WERI-Rb-1 (cell line): ENCODE measurements at places on chromosomes 3 and 15.

- peak; percentile 64 for DNase-seq
These were observed 32.8 kb downstream of the ZNF589 start for GRCh38 chr3:48273594-48274211.

- DNase-seq = no peak
These were observed 64.0 kb downstream of the ST6GAL1 start for GRCh38 chr3:186994000-186994955.

DNA sequence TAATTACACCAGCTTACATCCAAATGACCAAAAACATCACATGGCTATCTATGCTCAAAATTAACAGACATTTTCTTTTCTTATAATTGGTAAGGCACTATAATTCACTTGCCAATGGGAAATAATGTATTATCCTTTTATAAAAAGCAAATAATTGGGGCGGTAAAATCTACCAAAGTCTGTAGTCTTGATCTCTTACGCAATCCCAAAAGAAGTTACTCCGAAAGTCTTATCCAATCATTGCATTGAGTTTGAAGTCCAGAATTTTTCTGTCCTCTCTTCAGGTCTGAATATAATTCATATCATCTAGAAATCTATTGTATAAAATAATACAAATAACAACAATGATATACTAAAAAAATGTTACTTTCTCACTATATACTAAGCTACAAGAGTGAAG lies 273.3 kb upstream of the CADM2 start:
- DNase-seq = no peak

GRCh38 chr15:75307778-75308390 lies 25.2 kb downstream of the GOLGA6D start:
- DNase-seq = peak; percentile 87

DNA sequence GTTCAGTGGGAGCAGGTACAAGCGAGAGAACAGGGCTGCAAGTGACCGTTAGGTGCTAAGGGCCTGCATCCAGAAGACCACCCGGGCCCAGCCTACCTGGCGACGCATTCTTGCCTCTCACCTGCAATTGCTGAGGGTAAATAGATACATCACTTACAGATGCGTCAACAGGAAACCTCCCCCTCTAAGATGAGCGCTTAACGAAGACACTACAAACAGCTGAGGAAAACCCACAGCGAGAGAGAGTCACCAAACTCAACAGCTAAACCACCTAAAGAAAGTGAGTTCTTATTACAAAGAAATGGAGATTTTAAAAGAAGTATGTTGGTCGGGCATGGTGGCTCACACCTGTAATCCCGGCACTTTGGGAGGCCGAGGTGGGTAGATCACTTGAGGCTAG lies 157.9 kb downstream of the CHSY1 start:
- DNase-seq = no peak

DNA sequence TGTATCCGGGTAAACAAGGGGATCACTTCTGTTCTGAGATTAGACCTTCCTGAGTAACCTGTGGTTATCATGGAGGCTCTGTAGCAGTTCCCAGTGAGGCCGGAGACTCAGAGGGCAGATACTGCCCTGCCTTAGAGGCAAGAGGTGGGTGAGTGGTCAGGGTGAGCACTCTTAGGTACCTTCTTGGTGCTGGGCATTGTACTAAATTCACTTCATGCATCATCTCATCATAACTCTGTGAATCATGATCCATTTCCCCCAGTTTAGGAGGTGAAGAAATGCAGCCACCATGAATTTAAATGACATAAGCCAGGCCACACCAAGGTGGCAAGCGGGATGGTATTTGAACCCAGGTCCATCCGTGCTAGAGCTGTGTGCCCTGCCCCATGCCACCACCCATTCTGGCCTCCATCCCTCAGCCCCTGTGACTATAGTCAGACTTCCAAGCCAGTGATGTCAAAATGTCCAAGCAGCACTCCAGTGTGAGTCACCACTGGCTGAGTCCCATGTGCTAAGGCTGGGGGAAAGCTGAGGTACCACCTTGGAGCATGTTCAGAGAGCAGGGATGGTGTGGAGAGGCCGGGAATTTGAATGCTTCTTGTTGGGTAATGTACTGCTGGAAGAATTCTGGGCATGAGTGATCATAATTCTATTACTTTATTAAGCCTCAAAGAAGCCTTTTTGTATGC lies 88.8 kb downstream of the EPHB1 start:
- no peak for DNase-seq

DNA sequence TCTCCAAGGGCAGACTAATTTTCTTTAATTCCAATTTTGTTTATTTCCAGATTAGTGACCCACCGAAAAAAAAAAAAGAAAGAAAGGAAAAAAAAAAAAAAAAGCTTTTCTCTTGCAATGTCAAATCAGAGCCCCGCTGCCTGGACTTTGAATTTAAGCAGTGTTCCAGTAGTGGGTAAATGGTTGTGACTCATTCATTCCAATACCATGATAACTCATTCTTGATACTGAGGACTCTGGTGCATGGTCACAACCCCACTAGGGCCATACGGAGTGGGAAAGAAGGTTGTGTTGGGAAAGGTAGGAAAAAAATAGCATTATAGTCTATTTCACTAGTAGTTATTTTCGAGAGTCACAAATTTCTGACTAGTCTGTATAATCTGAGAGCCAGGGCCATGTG lies 59.1 kb upstream of the COL8A1 start:
- DNase-seq = no peak

DNA sequence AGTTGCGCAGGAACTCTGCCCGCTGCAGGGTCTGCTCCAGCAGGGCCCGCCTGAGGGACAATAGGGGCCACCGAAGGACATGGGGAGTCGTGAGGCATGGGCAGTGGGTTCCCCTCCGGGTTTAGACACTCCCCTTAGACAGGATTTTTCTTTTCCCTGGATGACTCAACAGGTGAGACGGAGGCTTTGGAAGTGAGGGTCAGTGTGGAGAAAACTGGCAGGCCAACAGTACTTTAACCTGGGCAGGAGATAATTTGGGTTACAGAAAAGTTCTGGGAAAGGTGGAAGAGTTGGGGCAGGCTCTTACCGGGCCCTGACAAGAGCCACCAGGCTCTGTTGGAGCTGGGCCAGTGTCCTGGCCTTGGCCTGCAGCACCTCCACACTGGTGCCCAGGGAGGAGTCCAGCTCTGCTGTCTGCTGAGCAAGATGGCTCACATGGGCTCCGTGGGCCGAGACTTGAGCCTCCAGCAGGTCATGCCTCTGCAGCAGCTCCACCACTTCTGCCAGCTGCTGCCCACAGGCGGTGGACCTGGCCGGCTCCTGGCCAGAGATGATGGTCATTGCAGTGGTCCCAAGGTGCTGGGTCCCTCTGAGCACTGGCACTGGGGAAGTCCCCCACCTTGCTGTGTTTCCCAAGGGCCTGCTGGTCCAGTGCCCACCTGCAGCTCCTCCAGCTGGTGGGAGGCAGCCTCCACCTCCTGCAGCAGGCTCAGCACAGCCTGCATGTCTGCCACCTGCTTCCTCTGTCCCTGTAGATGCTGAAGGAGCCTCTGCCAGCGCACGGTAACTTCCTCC lies 11.0 kb downstream of the SPTBN5 start:
- DNase-seq = no peak

GRCh38 chr15:28983432-28984311 lies 97.9 kb downstream of the APBA2 start:
- no peak for DNase-seq

DNA sequence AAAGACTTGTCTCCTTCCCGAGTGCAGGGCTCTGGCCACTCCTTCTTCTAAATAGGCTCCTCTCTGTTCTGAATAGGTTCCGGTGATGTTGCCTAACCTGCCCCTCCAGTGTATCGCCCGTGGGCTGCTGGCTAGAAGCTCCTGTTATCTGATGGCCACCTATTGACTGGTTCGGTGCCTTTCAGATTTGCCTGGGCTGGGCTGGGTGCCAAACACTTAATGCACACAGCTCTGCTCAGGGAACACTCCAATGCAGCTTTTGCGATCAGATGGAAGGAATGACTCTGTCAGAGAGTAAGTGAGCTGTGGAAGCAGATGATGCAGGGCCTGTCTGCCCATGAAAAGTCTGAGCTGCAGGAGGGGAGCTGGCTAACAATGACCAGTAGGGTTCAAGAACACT lies 112.9 kb downstream of the CORO2B start:
- no peak for DNase-seq

- no peak for DNase-seq
These were observed 62.1 kb upstream of the XCR1 start for GRCh38 chr3:46089237-46090011.

GRCh38 chr15:90790057-90790456 lies 72.9 kb downstream of the BLM start:
- DNase-seq = no peak

- DNase-seq = no peak
These were observed 499.9 kb downstream of the MCTP2 start for GRCh38 chr15:94731286-94731685.

DNA sequence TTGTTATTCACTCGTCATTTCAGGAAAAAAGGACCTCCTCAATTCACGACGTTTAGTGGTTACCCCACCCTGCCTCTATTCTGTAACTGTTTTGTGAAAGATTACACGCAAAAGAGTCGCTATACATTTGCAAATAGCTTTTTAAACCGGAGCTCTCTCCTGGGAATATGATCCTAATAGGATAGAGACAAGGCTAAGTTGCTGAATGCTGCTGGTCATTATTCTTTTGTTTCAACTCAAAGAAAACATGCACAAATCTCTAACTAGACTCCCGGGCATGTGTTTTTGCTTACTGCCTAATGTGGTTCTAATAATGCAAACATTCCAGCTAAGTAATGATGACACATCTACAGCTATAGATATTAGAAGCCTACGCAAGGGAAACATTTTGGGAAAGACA lies 214.6 kb upstream of the MDFIC2 start:
- DNase-seq = no peak

- no peak for DNase-seq
These were observed at the start of gene PPM1M for GRCh38 chr3:52245322-52246263. TSS of gene PPM1M (plus strand) at chr3:52245759. CDS start at chr3:52245825, 66 bp downstream.

DNA sequence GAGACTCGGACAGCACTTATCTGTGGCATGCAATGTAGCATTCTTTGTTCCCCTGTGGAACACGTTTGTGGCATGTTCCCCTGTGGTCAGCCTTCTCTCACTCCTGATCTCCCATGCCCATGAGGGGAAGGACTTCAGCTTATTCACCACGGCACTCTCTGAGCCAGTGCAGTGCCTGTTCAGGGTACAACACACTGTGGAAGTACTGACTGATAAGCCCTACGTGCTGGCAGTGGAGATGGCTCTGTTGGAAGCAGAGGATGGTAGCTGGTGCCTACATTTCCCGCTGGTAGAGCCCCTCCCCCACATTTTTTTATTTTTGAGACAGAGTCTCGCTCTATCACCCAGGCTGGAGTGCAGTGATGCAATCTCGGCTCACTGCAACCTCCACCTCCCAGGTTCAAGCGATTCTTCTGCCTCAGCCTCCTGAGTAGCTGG lies 43.5 kb upstream of the ETV5 start:
- DNase-seq = no peak

GRCh38 chr3:162718697-162719096 lies 1222.1 kb downstream of the OTOL1 start:
- no peak for DNase-seq

GRCh38 chr15:31396881-31397560 lies 70.4 kb downstream of the KLF13 start:
- no peak for DNase-seq

GRCh38 chr15:78654272-78654671 lies 13.3 kb upstream of the CHRNB4 start:
- peak; percentile 50 for DNase-seq

GRCh38 chr15:100721758-100722550 lies 119.6 kb downstream of the ASB7 start:
- no peak for DNase-seq

DNA sequence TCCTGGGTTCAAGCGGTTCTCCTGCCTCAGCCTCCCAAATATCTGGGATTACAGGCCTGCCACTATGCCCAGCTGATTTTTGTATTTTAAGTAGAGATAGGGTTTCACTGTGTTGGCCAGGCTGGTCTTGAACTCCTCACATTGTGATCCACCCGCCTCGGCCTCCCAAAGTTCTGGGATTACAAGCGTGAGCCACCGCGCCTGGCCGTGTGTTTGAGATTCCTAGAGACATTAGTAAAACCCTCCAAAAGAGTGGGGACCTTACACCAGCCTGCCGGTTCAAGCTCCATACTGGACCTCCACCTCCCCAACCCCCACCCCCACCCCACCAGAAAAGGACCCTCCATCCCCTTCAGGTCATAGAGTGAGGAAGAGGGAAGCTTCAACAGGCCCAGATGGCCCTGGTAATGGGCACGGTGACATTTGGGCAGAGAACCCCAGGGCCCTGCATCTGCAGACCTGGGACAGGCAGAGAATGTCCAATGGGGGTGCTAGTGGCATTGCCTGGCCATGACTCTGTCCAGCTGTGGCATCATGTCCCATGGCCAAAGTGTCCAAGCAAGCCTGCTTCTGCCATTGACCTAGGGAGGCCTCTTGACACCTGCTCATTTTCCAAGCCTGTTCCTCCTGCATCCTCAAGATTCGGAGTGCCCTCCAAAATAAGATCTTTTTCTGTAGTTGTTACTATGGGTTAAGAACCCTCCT lies 108.9 kb upstream of the KLF13 start:
- no peak for DNase-seq

DNA sequence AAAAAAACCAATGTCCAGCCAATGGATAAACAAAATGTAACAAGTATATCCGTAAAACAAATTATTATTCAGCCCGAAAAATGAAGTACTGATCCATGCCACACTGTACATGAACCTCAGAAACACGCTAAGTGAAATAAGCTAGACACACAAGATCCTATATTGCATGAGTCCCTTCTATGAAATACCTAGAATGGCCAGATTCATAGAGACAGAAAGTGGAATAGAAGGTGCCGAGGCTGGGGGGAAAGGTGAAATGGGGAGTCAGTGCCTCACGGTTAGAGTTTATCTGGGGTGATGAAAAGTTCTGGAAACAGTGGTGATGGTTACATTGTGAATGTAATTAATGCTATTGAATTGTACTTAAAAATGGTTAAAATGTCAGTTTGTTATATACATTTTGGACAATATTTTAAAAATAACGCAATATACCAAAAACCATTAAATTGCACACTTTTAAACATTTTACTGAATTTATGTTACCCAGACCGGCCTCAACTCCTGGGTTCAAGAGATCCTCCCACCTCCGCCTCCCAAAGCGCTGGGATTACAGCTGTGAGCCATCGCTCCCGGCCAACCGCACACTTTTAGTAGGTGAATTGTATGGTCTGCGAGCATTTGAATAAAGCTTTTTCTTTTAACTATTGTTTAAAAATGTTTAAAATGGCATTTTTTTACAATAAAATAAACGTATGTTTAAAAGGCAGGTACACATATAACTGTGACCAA lies 2.1 kb downstream of the RNF168 start:
- DNase-seq = no peak

DNA sequence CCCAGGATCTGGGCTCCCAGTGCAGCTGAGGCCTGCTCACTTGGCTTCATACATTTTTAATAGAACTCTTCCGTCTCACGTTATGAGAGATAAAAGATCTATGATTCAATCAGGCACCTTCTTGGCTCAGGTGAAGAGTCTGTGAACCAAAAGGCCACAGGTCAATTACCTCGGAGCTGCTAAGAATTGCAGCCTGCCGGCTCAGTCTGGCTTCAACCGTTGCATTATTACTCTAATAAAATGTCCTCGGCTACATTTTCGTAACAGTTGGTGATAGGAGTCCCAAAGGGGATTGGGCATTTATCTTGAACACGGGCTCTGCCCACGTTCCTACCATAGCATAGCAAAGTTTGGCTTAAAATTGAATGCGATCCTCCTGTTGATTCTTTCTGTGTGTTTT lies 176.3 kb downstream of the SLCO3A1 start:
- DNase-seq = no peak

- no peak for DNase-seq
These were observed 545.5 kb downstream of the NAALADL2 start for GRCh38 chr3:175404621-175405020.

- no peak for DNase-seq
These were observed 49.9 kb upstream of the FGD5 start for GRCh38 chr3:14768881-14769280.

GRCh38 chr3:133694288-133695268 lies 32.8 kb upstream of the TOPBP1 start:
- DNase-seq = no peak
